Cardiac atrium fibroblast (primary cell): ENCODE measurements at places on chromosomes 1 and 21. TPM values are rescaled to one million over a fixed set of nuclear protein-coding genes. Genes with fewer than 3 reads are reported as not detected.

NBPF15 gene
- total RNA-seq: 17.0 and 21.1 TPM in 2 replicates

MTARC1 gene
- total RNA-seq: 0.32 and 0.72 TPM in 2 replicates

FCRL5 gene
- not detected in 2 replicates for total RNA-seq

FYB2 gene
- not detected in 2 replicates for total RNA-seq

EPHA10 gene
- total RNA-seq: not detected in 2 replicates
